ENCODE measurements at places on chromosomes 5 and 9.
A peak's percentile ranks its signal among the peaks of the same experiment; 100 is the strongest.

- DNase-seq, result no peak
These were observed 154.8 kb upstream of the LHFPL2 start for GRCh38 chr5:78803353-78803752.

GRCh38 chr9:128061275-128061960 is 5.7 kb downstream of the NAIF1 start:
- no peak for DNase-seq

- no peak for DNase-seq
These were observed 224.8 kb downstream of the MCTP1 start for GRCh38 chr5:95060098-95060497.

- no peak for DNase-seq
These were observed 603.9 kb downstream of the CDH12 start for GRCh38 chr5:22249209-22249729.

GRCh38 chr9:126536841-126537465 is 76.8 kb upstream of the LMX1B start:
- no peak for DNase-seq

- no peak for DNase-seq
These were observed 233.8 kb downstream of the PIK3R1 start for GRCh38 chr5:68449380-68449779.

DNA sequence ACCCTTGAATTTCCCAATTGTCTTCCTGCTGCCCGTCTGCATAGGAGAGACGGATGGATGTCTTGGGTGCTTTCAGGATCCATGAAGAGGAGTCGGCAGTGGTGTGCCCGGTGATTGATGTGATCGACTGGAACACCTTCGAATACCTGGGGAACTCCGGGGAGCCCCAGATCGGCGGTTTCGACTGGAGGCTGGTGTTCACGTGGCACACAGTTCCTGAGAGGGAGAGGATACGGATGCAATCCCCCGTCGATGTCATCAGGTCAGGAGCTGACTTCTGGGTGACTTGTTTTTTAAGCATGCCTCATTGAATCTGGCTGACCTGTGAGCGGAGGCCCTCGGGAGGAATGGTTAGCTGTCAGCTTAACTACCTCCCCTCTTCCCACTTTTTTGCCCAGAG is 24.2 kb downstream of the GALNT12 start:
- DNase-seq, result no peak

DNA sequence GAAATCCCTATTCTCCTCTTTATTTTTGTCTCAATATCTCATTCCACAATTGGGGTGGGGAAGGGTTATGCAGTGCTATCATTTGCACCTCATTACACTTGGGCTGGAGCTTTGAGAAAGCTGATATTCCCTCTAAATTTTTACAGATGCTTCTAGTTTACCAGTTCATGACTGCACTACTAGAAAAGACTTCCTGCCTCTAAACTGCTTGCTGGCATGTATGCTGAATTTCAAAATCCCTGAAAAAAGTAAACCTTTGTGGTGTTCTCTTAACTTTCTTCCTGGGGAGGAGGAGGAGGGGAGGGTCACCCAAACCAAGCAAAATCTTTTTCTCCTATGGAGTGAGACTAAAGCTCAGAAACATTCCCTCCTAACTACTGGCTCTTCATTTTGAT is 45.1 kb downstream of the BNC2 start:
- DNase-seq, result no peak

DNA sequence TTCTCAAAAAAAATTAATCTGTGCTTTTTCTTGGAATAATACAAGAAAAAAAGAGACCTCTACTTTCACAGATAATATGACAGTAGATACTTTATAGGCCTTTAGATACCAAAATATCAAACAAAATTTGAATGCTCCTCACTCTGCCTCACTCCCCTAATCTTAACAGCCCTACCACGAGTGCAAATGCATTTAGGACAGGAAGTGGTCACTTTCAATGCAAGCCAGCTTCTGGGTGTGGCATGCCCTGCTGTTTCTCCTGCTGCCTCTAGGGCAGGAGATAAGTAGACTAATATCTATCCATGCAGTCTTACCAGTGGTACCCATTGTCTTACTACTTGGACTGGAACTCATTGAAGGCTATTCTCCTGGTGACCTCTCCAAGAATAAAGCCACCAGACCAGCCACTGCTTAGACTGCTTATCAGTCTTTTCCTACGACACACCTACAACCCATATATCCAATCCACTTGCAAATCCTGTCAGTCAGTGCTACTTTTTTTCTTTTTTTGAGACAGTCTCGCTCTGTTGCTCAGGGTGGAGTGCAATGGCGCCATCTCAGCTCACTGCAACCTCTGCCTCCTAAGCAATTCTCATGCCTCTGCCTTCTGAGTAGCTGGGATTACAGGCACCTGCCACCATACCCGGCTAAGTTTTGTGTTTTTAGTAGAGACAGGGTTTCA is 23.0 kb downstream of the FRRS1L start:
- DNase-seq, result no peak

DNA sequence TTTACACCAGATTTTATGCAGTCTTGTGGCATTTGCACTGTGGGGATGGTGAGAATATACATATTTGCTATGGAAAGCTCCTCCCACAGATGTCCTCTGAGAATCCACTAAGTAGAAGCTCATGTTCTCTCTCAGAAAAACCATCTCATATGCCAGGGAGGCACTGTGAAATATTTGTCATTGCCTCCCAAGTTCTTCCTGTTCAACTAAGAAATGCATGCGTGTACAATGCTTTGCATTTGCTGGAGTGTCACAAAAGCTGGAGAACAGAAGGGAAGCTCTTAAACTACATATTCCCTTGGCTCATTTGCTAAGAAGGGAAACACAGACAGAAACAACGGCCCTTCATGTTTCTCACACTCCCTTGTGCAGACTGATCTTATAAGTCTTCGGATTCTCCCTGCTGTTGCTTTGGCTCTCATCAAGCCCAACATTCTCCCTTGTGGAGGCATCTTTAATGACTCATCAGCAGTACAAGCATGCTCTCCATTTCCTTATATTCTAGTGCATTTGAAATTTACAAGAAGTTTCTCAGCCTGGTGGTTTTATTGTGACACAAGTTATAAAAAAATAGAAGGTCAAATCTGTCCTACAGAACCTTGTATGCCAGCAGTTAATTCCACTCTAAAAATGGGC is 220.6 kb downstream of the TRIM36 start:
- DNase-seq, result no peak

GRCh38 chr5:171999877-172000276 is 6.6 kb downstream of the FBXW11 start:
- no peak for DNase-seq

DNA sequence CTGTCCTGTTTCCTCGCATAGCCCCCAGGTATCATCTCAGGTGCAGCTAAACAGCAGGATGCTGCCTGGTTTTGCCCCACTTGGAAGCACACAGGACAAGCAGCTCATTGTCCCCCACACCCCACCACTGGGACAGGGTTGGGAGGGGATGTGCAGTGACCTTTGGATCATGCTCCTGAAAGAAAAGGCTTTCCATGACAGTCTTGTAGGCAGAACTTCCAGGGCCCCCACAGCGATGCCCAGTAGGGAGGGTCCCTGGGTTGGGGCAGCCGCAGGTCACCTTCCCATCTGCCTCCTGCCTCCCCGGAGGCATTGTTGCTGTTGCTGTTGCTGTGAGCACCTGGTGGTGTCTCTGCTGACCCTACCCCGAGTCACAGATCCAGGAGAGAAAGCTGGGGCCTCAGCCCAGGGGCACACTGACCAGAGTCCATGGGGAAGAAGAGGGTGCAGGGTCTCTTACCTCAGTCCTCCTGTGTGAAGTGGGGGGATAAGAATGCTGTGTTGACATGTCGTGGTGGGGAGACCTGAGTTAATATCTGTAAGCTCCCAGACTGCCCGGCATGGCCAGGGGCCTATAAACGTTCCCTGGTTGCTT is 8.5 kb downstream of the CEP72 start:
- DNase-seq, result no peak

- no peak for DNase-seq
These were observed 305.2 kb downstream of the KIAA0825 start for GRCh38 chr5:94313188-94313587.

GRCh38 chr5:92401492-92401891 is 1018.4 kb upstream of the ARRDC3 start:
- no peak for DNase-seq

DNA sequence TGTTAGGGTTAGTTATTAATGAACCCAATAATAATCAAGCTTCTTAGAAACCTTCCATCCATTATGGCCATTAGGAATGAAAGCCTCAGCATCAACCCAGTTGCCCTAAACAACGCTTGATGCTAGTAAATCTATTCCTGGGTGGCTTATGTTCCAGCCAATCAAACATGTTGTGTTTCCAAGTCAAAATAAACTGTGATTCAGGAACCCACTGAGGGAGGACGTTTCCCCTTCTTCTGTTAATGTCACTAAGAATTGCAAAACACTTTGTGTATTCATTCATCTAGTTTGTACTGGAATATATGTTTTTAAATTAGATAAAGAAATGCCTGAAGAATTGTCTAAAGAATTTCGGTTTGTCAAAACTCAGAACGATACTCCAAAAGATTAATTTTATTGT is 142.5 kb upstream of the MSX2 start:
- DNase-seq, result no peak

- no peak for DNase-seq
These were observed 712.3 kb upstream of the WWC1 start for GRCh38 chr5:167578977-167579692.

GRCh38 chr9:96150324-96151227 is 151.4 kb downstream of the HSD17B3 start:
- peak; percentile 49 for DNase-seq

DNA sequence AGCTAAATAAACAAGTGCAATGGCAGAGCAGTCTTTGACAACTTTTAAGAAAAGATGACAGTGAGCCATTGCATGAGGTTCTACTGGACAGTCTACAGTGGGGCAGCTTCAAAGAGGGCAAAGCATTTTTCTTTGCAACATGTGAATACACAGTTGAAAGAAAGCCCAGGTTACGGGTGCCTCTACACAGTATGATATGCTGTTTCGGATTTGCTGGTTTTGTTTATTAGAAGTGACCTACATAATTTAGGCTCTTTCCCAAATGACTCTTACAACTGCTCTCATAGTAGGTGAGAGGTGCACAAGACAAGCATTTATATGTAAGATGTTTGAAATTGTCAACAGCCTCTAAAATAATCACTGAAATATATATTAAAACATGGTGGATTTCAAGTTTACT is 62.4 kb downstream of the MEF2C start:
- no peak for DNase-seq

GRCh38 chr5:38265546-38266179 is 7.3 kb downstream of the EGFLAM start:
- DNase-seq, result peak; percentile 49

DNA sequence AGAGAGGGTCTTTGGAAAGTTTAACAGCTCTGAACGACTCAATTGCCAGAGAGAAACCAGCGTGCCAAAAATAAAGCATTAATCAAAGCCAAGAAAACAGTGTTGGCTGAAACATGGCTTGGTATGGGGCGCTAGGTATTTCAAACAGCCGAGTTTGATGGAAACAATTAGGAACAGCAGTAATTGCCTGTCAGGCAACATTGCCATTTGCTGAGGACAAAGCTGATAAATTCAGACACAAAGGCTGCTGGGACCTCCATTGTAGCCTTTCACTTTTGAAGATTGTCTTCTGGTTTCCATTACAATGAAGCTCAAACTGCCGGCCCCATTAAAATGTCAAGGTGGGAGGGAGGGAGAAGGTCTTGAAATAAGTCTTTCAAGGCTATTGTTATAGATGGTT is 125.4 kb upstream of the SPDL1 start:
- DNase-seq, result no peak

GRCh38 chr5:162091336-162091735 is 23.8 kb downstream of the GABRG2 start:
- no peak for DNase-seq

GRCh38 chr5:131279204-131279603 is 15.4 kb downstream of the CDC42SE2 start:
- DNase-seq, result no peak

DNA sequence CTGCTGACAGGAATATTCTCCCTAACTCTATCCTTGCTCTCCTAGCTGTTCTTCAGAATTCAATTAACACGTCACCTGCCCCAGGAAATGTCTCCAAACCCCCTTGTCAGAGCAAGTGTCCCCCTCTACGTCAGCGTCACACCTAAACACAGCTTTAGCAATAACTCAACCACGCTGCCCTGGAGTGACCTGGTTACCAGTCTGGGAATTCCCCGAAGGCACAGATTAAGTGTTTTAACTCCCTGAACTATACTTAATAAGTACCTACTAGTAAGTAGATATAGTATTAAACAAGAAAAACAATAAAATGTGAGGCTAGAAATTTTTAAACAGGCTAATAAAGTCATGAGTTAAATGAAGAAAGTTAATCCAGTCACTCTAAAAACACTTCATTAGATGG is 78.4 kb downstream of the FANCC start:
- no peak for DNase-seq

GRCh38 chr5:181191526-181192336 is 13.3 kb downstream of the TRIM7 start:
- peak; percentile 96 for DNase-seq

DNA sequence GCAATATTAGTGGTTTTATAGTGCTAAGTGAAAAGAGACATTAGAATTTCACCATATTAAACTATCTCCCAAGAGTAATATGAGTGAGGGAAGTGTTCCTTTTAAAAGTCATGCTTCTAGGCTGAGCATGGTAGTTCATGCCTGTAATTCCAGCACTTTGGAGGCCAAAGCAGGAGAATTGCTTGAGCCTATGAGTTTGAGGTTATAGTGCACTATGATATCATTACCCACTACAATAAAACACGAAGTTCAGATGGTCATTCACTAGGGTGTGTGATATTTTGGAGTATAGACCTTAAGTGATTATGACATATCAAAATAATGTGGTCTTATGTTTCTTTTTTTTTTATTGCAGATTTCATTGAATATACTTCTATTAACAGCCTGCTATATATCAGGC is 6.7 kb downstream of the KIF2A start:
- DNase-seq, result no peak

DNA sequence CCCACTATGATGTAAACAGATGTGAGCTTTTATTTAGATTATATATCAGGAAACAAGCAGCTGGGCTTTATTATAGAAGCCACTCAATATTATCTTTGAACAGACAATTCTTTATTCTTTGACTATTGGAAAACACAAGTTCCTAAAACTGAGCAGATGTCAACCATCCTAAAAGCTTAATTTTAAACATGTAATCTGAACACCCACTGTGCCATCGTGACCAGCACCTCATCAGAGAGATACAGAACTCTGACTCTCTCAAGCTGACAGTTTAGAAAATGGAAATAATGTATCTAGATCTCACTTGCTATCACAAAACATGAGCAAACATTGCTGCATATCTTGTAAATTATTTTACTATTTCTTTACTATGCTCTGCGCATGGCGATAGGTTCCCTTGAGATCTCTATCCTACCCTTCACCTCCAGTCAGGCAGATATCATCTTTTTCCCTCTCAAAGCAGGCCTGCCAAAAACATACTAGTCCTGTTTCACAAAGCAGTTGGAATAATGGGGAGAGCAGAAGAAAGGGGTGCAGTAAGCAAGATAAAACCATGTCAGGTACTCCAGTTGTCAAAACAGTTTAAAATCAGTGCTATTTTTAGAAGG is 151.0 kb downstream of the KIAA0825 start:
- DNase-seq, result no peak

- DNase-seq, result no peak
These were observed 5.9 kb upstream of the FRMD3 start for GRCh38 chr9:83544002-83544698.

All from activated CD8-positive, alpha-beta memory T cell treated with anti-CD3 and anti-CD28 coated beads for 48 hours (primary cell).